Activated CD4-positive, alpha-beta memory T cell treated with anti-CD3 and anti-CD28 coated beads, Interleukin-2, amount 10 ng/mL, durations not matched to agents 7 days and 5 days (primary cell): ENCODE measurements at places on chromosomes 3 and 15. TPM values are rescaled to one million over a fixed set of nuclear protein-coding genes. Genes with fewer than 3 reads are reported as not detected.

The GASK1A gene
- total RNA-seq: not detected

GRCh38 chr15:81117136-81117535 lies 16.9 kb upstream of the CFAP161 start:
- H3K4me3 ChIP-seq: no peak overlapping the region
- H3K36me3 ChIP-seq: no peaks in the 10 kb centered on the region
- peaks cover 59% of the 10 kb centered on the region for H3K27me3 ChIP-seq
- H3K27ac ChIP-seq: no peak overlapping the region
- no peak for DNase-seq

The GP5 gene
- total RNA-seq: 1.3 TPM

- H3K27ac ChIP-seq: no peak overlapping the region
- no peak overlapping the region for H3K4me3 ChIP-seq
- no peaks in the 10 kb centered on the region for H3K4me1 ChIP-seq
- H3K36me3 ChIP-seq: no peaks in the 10 kb centered on the region
- peaks cover 60% of the 10 kb centered on the region for H3K27me3 ChIP-seq
Observed at GRCh38 chr3:134287512-134287911, 36.9 kb upstream of the RYK start.

The TM6SF1 gene
- total RNA-seq: 20.4 TPM

GRCh38 chr15:32849769-32850668 lies 132.2 kb downstream of the GREM1 start:
- H3K27ac ChIP-seq: no peak overlapping the region
- no peak for DNase-seq
- no peaks in the 10 kb centered on the region for H3K36me3 ChIP-seq
- H3K4me3 ChIP-seq: no peak overlapping the region
- H3K27me3 ChIP-seq: no peaks in the 10 kb centered on the region

- no peak for DNase-seq
- no peak overlapping the region for H3K4me3 ChIP-seq
- no peak overlapping the region for H3K27ac ChIP-seq
Observed at GRCh38 chr3:32097768-32098167, 8.7 kb upstream of the GPD1L start.

GRCh38 chr3:54535619-54536018 lies 392.2 kb downstream of the LRTM1 start:
- H3K27ac ChIP-seq: no peak overlapping the region
- no peaks in the 10 kb centered on the region for H3K4me1 ChIP-seq
- H3K4me3 ChIP-seq: no peak overlapping the region
- DNase-seq: no peak

DNA sequence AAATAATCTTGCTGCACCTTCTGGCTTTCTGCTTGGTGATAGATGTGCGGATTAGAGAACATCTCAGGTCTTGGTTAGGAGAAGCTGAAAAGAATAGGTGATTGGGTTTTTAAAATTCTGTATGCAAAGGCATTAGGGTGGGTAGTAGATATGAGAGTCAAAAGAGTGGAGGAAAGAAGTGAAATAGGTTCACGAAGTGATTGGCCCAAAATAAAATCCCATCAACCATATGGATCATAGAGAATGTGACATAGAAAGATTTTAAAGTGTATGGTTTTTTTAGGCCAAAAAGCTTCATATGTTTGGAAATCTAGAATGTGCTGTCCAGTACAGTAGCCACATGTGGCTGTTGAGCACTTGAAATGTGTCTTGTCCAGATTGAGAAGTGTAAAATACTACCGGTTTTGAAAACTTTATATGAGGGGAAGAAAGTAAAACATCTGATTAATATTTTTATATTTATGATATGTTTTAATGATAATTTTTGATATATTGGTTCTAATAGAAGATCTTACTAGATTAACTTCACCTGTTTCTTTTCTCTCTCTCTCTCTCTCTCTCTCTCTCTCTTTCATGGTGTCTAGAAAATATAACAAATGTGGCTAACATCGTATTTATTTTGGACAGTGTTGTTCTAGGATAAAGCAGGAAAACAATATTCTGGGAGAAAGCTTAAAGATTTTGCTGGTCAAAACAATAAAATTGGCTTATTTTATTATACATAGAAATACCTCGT lies 2.9 kb downstream of the MBNL1 start:
- H3K27me3 ChIP-seq: no peaks in the 10 kb centered on the region
- peak overlapping the region; percentile 92 for H3K4me3 ChIP-seq
- H3K27ac ChIP-seq: peak overlapping the region; percentile 95
